ENCODE measurements at places on chromosomes 5 and 9.

GRCh38 chr9:132498531-132499210 lies 83.7 kb upstream of the BARHL1 start:
- no peak for DNase-seq

- peak; percentile 6 for DNase-seq
Measured at GRCh38 chr9:83334320-83334719, 203.9 kb downstream of the FRMD3 start.

DNA sequence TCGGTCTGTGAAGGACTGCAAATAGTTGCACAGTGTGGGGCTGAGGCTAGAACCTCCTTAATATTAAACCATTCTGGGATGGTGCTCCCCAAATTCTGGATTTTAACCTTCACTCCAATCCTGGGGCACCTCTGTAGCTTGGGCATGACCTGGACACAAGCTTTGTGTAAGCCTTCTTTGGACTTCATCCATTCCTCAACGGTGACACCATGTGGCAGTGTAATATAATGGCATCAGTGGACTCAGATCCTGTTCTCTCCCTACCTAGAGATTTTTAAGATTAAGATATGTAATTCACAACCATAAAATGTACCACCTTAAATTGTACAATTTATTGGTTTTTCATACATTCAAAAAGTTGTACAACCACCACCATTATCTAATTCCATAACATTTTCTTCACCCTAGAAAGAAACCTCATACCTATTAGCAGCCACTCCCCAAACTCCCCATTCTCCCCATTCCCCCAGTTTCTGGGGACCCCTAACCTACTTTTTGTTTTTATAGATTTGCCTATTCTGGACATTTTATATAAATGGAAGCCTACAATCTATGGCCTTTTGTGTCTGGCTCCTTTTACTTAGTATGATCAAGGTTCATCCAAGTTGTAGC lies 4.8 kb upstream of the PLGRKT start:
- DNase-seq = no peak

GRCh38 chr5:22901885-22902284 lies 48.7 kb upstream of the CDH12 start:
- DNase-seq = no peak

DNA sequence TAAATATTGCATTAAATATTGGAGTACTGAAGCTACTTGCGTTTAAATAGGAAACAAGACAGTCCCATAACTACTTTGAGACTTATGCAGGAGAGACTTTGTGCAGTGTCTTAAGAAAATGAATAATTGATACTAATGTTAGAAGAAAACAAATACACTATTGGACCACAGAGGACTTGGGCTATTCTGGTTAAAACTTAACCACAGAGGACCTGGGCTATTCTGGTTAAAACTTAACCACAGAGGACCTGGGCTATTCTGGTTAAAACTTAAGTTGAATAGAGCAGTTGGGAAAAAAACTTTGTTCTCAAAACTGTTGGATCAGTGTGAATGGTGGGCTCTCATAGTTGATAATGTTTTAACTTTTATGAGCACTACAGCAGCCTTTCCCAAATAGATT lies 141.7 kb downstream of the WDR70 start:
- no peak for DNase-seq

GRCh38 chr5:135847976-135848375 lies 13.5 kb downstream of the SLC25A48 start:
- DNase-seq = no peak

DNA sequence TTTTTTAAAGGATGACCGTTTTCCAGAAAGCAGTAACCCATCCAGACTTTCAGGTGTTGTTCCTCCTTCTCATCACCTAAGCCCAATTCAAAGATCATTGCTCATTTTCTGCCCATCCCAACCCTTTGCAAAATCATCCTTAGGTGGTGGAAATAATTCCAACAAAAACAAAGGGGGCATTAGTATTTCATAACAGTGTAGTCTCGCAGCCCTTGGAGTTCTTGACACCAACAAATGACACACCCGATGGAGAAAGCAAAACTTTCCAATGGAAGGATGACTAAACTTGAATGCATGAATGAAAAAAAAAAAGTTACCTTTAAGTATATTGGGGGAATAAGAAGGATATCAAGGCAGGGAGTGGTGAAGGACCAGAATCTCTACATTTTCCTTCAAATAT lies 117.0 kb downstream of the PAPPA start:
- no peak for DNase-seq

GRCh38 chr9:128201441-128202369 lies 1.5 kb upstream of the DNM1 start:
- DNase-seq = no peak

DNA sequence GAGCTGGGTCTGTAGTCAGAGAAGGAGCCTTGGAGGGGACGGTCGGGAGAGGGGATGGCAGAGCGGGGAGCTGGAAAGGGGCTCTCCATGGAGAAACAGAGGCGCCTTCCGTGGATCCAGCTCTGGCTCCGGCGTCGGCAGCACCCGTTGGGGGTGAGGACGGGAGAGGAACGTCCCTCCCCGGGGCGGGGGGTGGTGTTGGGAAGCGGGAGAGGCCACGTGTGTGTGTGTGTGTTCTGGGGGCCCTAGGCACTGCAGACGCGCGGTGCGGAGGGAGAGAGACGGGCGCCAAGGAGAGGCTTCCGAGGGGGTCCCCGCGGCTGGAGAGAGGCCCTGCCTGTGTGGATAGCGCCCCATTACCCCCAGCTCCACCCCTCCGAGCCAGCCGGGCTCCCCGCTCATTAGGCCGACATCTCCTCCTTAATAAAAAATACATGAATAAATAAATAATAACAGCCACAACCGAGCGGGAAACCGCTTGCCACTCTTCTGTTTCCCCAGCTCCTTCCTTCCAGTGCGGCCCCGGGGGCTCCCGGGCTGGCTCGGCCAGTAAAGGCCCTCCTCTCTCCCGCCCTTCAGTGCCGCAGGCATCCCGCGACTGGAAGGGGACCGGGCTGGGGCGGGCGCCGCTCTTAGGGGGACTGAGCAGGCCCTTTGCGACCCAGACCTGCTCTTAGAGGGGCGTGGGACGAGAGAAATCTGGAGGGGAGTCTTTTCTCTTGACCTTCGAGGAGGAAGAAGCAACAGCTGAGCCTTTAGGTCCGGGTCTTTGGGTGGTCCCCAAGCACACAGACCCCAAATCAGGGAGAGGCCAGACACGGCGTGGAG lies 71.3 kb upstream of the ARAP3 start:
- no peak for DNase-seq

- DNase-seq = no peak
Measured at GRCh38 chr5:123001808-123002207, 34.7 kb downstream of the PPIC start.

- no peak for DNase-seq
Measured at GRCh38 chr9:126854734-126855133, 5.7 kb upstream of the ZBTB34 start.

GRCh38 chr9:71662082-71662481 lies 106.2 kb downstream of the CEMIP2 start:
- no peak for DNase-seq

GRCh38 chr5:5711112-5711511 lies 288.6 kb downstream of the ICE1 start:
- no peak for DNase-seq

- no peak for DNase-seq
Measured at GRCh38 chr9:16202221-16202620, 649.4 kb downstream of the CCDC171 start.

Data from activated CD8-positive, alpha-beta memory T cell treated with anti-CD3 and anti-CD28 coated beads for 1 hour (primary cell).